Uterus (tissue), 4 donors: ENCODE measurements at places on chromosomes 11 and 22. TPM values are rescaled to one million over a fixed set of nuclear protein-coding genes. Genes with fewer than 3 reads are reported as not detected.

DEFB131B gene
- total RNA-seq = not detected

KIRREL3 gene
- total RNA-seq = 10.0 TPM

LIF gene
- total RNA-seq = under 0.01 TPM

SYTL2 gene
- 38.2 TPM for total RNA-seq

OR56B4 gene
- not detected for total RNA-seq

KRTAP5-8 gene
- not detected for total RNA-seq

- no peak for DNase-seq
Measured at GRCh38 chr22:17303840-17304779, 65.2 kb upstream of the CECR2 start.

- no peak for DNase-seq
Measured at GRCh38 chr22:39690881-39691605, 120.5 kb downstream of the CACNA1I start.

DNA sequence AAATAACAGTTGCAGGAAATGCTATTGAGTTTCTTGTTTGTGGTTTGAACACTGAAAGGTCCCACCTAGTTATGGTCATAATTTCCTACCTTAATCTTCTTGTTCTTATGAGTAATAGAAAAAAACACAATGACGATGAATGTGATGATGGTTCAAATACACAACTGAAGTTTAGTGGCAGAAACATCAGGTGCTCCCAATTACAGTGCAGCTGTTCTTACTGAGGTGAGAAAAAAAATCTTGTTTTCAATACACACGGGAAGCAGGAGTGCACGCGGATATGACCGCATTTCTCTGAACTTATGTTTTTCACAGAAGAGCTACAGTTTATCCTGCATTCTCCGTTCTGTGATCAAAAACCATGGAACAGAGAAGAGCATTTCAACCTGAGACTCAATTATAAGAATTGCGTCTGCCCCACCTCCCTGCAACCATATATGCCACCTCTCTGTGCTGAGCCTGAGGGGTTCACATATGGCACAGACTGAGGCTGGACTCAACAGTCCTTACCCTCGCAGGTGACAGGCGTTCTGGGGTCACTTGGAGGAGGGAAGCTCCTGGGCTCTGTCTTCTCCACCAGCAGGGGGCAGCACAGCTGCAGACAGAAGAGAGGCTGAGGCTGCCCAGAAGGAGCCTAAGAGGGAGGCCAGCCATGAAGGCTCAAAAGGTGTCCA lies 99.7 kb upstream of the IGLL5 start:
- DNase-seq = no peak

DNA sequence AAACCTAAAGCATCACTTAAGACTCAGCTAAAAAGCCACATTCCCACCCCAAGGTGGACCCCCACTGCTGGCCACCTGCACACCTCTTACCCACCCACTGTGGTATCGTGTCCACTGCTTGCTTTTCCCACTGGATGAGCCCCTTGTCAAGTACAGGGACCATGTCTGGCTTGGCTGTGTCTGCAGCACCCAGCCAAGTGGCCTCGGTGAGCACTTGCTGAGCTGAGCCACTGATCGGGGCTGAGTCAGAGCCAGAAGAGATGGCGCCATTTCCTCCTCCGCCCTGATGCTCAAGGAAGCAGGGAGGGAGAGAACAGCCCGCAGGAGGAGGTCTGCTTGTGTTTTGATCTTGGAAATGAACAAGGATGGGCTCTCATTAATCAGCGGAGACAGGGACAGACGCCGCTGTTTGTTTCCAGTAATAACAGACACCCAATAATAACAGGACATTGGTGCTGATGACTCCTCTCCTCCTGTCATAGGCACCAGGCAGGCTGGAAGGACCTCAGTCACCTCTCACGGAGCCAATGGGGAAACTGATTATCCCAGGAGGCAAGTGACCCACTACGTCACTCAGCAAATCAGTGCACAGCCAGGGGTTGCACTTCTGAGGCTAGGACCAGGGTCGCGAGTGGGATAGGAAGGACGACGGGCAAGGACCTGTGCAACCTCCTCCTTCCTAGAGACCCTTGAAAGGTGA lies 85.2 kb upstream of the RTL6 start:
- DNase-seq = peak; percentile 7

DNA sequence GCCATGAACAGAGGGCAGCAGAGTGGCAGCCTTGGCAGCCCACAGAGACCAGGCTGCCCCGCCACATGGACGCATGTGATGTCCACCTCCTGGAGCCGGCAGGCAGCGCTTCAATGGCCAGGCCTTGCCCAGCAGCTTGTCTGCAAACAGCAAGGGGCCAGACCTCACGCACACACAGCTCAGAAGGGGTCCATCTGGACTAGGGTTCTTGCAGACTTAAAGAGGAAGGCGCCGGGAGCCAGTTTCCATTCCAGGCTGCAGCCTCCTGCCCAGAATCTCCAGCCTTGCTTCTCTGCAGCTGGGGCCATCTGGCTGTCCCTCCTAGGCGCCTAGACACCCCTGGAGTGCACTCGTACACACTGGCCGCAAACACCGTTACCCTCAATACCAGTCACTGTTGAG lies 91.9 kb upstream of the TMEM45B start:
- no peak for DNase-seq

GRCh38 chr11:121244884-121245283 lies 47.7 kb upstream of the SC5D start:
- DNase-seq = no peak

- DNase-seq = no peak
Measured at GRCh38 chr22:29658176-29658575, 54.7 kb downstream of the NF2 start.

DNA sequence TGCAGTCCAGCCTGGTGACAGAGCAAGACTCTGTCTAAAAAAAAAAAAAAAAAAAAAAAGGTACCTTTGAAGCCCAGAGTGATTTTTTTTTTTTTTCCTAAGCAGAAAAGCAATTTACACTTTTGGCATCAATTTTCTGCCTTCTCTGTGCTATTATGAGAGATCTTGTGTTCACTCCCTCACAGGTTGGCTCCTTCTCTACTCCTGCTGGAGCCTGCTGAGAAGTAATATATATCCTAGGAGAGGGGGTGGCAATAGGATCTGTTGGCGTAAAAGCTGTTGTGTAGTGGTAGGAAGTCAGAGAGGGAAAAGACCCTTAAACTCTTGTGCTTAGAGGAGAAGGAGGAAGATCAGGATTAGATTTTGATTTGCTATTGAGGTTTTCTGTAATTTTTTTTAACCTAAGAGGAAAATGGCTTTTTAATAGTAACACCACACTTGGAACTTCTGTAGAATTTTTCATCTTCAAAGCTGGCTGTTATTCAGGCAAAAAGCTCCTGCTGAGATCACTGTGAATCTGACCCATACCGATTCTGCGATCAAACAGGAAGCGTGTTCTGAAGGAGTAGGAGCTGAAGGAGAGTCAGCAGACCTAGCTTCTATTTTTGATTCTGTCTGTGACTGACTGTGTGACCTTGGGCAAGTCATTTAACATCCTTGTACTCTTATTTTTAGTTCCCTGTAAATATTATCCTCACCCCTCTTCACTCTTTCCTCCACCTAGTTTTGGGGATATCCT lies 77.7 kb downstream of the TRIM44 start:
- DNase-seq = no peak

- no peak for DNase-seq
Measured at GRCh38 chr11:134478176-134478575, 66.1 kb upstream of the B3GAT1 start.
